ENCODE measurements at places on chromosomes 4 and X.

DNA sequence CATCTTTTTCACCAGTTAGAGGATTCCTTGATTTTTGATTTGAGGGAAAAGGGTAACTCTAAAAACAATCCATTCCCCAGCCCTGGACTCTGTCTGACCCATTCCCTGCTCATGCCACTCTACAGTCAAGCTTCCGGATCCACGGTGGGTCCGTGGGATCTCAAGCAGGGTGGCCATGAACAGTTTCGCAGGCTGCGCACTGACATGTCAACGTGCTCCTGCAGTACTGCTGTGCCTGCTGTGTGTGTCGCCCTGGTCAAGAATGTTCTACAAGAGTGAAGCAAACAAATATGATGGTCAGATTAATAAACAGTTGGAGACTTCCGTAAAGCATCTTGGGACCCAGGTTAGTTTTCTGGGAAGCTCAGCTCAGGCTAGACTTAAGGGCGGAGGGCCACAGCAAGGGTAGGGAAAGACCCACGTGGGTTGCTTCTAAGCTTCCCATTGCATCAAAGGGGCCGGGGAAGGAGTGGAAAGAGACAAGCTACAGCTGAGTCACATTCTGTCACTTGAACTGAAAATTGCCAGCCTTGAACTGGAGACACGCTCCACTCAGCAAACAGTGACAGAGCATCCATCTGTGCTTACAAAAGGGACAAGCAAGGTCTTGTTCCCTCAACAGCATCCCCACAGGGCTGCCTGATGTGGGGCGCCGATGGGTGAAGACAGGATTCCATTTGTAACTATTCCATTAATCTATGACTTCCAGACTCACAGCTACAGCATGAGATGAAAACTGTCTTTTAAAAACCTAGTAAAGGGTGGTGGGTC is 81.8 kb downstream of the MTMR1 start:
- no peak for DNase-seq

- no peak for DNase-seq
These were observed 10.4 kb downstream of the KIT start for GRCh38 chr4:54668014-54668611.

DNA sequence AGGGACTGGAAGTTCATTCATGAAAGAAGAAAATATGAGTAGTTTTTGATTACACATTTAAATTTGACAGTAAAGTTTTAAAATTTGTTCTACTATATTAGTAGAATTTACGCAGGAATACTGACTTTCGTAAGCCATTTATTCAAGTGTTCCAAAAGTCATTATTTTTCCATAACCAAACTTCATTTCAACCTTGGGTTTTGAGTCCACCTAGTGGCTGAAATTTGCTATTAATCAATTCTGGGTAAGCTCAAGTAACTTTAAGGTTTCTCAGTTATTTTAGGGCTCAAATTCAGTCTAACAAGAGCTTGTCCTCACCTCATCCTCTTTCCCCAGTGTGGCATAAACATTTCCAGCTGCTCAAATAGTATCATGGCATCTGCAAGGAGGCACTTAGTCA is 175.4 kb downstream of the SH3BGRL start:
- no peak for DNase-seq

- no peak for DNase-seq
These were observed 9.2 kb upstream of the CXorf66 start for GRCh38 chrX:139974471-139974870.

GRCh38 chr4:7141151-7141834 is 51.0 kb upstream of the SORCS2 start:
- DNase-seq = no peak

DNA sequence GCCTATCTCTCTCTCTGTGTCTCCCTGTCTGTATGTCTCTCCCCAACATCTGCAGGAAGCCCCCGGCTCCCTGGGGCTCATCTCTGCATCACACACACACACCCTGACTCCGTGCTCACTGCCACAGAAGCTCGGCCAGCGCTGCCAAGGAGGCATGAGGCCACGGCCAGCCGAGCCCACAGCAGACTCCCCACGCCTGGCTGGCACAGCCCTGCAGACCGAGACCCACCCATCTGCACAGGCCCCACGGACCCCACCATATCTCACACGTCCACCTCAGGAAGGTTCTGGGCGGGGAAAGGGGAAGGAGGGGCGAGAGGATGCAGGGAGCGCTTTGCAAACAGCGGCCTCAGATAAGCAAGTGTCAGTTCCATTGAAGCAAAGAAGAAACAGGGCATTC is 28.5 kb upstream of the SLC25A6 start:
- DNase-seq = no peak

- DNase-seq = no peak
These were observed 47.2 kb downstream of the GAK start for GRCh38 chr4:884896-885295.

Data from stimulated activated naive B cell treated with anti-CD40 and anti-IgM and Interleukin-4, amounts not matched to agents 10 μg/mL and 1 μg/mL and 100 μg/mL, for 72 hours (primary cell).